Dermis blood vessel endothelial cell (primary cell): ENCODE measurements at places on chromosomes 1 and 21. TPM values are rescaled to one million over a fixed set of nuclear protein-coding genes. Genes with fewer than 3 reads are reported as not detected.

Gene PDE9A
- total RNA-seq = 1.9 and 3.5 TPM in 2 replicates

GRCh38 chr1:2819429-2819828 lies 17.9 kb upstream of the TTC34 start:
- DNase-seq = no peak

Gene ESPN
- total RNA-seq = 0.60 and 0.68 TPM in 2 replicates

Gene CDK18
- total RNA-seq = 0.65 and 1.7 TPM in 2 replicates

DNA sequence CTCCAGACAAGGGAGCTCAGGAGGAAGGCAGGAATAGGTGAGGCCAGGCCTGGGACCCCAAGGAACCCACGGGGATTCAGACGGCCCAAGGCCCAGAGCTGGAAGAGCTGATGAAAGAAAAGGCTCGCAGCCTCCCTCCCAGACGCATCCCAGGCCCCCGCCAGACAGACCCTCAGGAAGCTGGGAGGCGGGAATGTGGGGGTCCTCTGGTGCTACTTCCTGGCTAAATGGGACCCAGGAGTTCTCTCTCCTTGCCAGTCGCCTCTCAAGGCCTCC lies 430 bp downstream of the FBXO2 start:
- no peak for DNase-seq

GRCh38 chr1:235648407-235648907 lies 1.1 kb downstream of the GNG4 start:
- DNase-seq = no peak

DNA sequence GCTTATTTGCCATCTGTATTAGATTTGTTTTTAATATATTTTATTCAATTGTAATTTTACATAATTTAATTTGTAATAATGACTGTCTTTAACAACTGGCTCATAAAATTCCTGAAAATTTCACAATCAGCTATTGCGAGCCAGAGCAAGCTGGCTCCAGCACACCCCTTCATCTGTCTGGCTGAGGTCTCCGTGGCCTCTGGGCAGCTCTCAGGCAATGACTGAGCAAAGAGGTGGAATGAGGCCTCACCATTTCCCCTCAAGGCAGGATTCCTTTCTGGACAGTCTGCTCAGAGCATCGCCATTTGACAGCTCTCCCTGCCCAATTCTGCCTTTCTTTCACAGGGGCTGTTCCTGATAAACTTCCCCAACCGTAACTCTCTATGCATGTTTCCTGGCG lies 5.8 kb upstream of the KANK4 start:
- DNase-seq = no peak

Gene TRNP1
- total RNA-seq = 2.5 and 4.8 TPM in 2 replicates

DNA sequence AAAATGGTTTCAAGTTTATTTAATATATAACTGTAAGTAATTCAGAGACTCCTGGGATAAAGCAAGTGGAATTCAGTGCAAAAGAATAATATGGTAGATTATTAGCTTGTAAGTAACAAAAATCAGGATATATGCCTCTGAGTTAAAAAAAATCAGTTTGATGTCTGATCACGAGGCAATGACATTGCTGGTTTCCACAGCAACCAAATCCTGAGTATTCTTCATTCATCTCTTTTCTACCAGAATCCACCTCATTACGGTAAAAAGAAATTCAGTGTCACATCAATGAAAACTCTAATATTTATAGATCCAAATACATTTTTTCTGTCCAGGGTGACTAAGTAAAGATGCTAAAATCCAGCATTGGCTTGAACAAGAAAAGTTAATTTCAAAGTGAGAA lies 642.3 kb upstream of the TMPRSS15 start:
- DNase-seq = no peak

Gene HSD11B1
- not detected in 2 replicates for total RNA-seq

Gene RCC1
- total RNA-seq = 54.5 and 99.4 TPM in 2 replicates

Gene FAM177B
- not detected in 2 replicates for total RNA-seq

Gene FCER1G
- 0.19 TPM in 1 of 2 replicates, not detected in the other for total RNA-seq

DNA sequence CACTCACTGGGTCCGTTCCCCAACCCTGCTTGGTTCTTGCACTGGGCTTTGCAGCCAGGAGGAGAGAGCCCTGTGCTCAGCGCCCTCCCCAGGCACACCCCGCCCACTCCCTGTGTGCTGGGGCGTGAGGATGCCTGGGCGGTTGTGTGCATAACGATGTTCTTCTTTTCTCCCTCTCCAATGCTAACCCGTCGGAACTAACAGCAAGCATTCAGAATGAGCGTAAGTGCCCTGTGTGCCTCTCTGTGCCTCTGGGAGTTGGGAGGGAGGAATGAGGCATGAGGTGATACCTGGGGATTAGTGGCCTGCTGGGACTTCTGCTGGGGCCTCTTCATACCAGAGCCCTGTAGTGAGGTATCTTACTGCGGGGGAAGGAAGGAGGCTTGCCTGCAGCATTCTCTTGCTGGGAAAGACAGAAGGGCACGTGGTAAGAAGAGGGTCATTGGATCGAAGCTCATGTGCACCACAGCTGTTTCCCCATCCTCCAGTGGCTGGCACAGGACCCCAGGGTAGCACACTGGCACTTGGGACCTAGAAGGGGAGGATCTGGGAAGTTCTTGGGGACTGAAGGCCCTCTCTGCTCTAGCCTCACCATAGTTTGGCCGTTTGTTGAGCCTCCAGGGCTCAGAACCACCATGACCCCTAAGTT lies 79.8 kb downstream of the NFASC start:
- no peak for DNase-seq

Gene TSPEAR
- 0.47 and 1.0 TPM in 2 replicates for total RNA-seq

Gene ARHGEF16
- 0.51 TPM in 2 replicates for total RNA-seq

Gene SPATC1L
- 6.1 and 9.4 TPM in 2 replicates for total RNA-seq

Gene DNAH14
- total RNA-seq = 9.2 and 9.5 TPM in 2 replicates

Gene ELF3
- total RNA-seq = 0.14 and 0.68 TPM in 2 replicates

Gene ANKRD65
- 0.28 and 0.51 TPM in 2 replicates for total RNA-seq
